Foreskin fibroblast (primary cell): ENCODE measurements at places on chromosomes 13 and 19.

DNA sequence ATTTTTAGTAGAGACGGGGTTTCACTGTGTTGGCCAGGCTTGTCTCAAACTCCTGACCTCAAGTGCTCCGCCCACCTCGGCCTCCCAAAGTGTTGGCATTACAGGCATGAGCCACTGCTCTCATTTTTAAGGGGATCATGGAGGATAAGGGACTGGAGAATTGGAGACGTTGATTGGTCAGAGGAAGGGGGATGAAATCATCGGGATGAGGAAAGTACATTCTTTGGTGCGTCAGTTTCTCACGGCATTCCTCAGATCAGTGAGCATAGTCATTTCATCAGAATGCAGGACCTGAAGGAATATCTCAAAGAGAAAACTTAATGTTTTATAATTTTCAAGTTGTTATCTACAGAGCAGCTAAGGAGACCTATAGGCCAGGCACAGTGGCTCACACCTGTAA, 14.0 kb downstream of the ZNF114 start:
- peak; percentile 70 for DNase-seq

GRCh38 chr13:20287976-20288375, 55.9 kb upstream of the GJB6 start:
- no peak for DNase-seq

- DNase-seq = no peak
These were observed 36.3 kb downstream of the SHISA2 start for GRCh38 chr13:26015271-26016125.

- DNase-seq = no peak
These were observed 40.1 kb downstream of the SLC7A9 start for GRCh38 chr19:32829345-32829896.

DNA sequence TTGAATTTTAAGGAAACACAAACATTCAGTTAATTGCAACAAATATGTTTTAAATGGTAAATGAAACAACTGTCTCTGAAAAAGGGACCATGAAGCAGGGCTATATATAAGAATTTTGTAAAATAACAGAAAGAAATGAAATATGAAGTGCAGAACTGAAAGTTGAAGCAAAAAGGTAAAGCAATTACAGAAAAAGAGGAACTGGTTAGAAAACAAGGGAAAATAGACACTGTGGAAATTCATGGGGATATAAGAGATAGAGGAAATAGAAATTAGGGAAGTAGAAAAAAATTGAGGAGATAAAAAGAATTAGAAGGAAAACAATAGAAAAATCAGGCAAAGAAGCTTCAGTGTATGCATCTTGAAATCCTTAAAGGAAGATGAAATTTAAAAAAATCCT, 40.0 kb upstream of the TDRD3 start:
- DNase-seq = no peak

GRCh38 chr19:18831524-18832305, at the start of gene UPF1:
UPF1 (plus strand) TSS chr19:18831959; CDS start chr19:18832210, 251 bp downstream.
- peak; percentile 98 for DNase-seq

DNA sequence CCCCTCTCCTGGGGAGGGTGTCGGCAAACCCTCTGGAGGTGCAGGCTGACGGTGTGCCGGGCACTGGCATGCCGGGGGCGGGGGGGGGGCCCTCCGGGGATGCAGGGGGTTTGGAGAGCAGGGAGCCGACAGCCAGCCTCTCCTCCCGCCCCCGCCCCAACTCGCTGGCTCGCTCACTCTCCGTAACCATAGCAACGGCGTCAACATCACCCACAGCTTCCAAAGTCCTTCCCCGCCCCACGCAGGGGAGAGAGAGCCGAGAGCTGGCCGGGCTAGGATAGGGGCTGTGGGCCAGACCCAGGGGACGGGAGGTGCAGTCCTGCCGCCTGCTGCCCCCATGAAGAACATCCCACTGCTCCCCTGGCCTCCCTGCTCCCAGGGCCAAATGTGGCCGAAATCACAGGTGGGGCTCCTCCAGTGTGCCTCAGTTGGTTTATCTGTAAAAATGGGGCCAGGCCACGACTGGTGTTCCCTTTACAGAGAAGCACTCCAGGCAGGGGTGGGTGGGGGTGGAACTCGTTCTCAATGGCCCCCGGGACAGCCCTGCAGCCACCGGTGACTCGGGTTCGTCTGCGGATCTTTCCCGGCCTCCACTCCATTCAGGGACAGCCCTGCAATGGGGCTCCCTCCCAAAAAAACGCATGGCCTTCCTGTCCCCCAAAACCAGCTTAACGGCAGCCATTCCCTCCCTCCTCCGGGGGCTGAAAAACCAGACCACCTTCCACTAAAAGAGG, 3.2 kb downstream of the KLF16 start:
- DNase-seq = peak; percentile 69

- DNase-seq = no peak
These were observed 73.0 kb upstream of the STK24 start for GRCh38 chr13:98649861-98650260.

DNA sequence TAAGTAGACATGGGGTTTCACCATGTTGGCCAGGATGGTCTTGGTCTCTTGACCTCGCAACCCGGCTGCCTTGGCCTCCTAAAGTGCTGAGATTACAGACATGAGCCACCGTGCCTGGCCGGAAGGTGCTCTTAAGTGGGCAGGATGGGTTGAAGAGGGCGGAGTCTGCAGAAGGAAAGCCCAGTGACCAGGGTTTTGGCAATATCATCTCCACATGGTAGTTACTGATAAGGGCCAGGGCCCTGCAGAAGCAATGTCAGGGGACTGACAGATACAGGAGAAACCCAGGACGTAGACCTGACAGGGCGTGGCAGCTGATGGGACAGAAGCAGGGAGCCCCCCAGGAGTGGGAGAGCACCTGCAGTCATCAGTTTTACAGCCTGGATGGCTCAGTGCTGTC, 45.7 kb upstream of the RNF113B start:
- DNase-seq = no peak

- no peak for DNase-seq
These were observed 218.8 kb upstream of the SGCG start for GRCh38 chr13:22961835-22962537.

- no peak for DNase-seq
These were observed 2.7 kb downstream of the DACH1 start for GRCh38 chr13:71864094-71864985.

DNA sequence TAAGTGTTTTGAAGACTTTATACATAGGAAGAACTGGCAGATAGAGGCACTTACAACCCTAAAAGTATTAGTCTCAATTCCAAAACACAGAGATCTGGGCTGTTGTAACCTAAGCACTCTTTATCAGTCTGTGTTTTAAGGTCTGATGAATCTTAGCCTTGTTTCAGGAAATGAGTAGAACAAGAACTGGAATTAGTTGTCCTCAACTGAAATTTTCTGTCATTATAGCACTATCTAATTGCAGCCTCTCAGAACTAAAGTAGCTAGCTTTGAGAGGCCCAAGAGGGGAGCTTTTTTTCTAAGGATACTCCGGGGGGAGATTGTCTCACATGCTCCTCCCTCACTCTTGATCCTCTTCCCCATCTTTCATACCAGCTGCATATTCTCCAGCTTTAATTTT, 13.1 kb downstream of the HNRNPM start:
- no peak for DNase-seq

DNA sequence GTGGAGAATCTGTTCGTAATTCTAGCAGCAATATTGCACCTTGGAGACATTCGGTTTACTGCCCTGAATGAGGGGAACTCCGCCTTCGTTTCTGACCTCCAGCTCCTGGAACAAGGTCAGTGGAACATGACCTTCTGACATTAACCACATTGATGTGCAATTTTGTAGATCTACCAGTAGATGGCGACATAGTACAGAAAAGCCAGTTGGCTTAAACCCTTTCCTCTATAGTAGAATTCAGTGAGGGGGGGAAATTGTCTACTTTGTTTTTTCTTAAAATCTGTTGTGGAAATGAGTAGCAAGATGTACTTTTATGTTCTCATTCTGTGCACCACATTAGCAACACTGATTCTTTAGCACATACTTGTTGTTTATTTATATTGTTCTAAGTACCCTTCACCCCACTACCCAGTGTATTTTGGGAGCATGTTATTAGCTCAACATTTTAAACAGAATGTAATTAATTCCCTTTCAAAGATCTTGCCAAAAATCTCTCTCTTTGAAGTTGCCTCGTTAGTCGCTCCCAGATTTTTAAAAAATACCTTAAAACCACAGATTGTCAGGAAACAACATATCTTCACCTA, 332.2 kb downstream of the MYO16 start:
- peak; percentile 34 for DNase-seq

DNA sequence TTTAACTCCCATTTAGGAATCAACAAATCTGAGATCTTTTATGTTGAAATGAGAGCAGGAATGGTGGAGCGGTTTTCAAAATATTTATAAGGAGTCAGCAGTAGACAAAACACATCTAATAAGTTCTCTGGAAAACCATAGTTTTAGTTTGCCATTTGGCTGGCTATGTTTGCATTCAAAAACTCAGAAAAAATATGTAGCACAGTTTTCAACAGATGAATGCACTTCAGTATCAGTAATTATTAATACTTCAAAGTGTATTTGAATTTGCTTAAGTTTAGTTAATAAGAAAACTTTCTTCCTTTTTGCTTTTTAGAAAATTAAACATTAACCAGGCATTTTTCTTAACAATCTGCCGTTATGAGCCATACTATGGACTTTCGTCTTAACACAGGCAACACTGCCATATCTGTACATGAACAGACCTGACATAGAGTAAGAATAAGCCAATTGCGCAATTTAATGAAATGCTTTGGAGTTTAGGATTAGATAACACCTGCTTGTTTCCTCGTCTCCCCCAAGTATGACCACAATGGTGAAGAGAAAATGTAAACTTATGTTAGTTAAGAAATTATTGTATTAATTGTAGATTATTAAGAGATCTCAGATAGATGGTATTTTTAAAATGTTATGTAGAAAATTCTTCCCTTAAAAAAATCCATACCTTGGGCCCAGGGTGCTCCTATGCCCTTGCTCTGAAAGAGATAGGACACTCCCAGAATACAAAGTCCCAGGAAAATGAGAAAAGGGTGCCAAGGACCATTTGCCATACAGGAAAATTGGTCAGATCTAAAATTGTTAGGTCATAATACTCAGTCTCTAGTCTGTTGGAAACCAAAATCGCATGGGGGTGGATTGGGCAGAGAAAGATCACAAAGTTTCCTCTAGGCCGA, 552.3 kb upstream of the ARGLU1 start:
- no peak for DNase-seq

DNA sequence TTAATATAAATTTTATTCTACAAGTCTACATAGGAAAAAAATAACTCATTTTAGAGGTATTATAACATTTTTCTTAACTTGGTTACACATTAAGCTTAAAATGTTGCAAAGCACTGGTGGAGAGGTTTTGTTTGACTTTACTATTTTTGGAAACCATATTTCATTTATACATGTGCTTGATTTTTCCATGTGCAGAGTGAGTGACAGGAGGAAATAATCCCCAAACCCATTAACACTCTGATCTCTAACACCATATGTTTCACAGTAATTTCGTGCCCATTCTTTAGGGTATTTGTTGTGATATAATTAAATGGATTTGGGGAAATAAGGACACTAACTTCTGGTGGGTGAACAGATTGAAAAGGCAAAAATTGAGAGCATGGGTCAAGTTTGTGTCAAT, 2124.4 kb upstream of the PCDH20 start:
- no peak for DNase-seq

DNA sequence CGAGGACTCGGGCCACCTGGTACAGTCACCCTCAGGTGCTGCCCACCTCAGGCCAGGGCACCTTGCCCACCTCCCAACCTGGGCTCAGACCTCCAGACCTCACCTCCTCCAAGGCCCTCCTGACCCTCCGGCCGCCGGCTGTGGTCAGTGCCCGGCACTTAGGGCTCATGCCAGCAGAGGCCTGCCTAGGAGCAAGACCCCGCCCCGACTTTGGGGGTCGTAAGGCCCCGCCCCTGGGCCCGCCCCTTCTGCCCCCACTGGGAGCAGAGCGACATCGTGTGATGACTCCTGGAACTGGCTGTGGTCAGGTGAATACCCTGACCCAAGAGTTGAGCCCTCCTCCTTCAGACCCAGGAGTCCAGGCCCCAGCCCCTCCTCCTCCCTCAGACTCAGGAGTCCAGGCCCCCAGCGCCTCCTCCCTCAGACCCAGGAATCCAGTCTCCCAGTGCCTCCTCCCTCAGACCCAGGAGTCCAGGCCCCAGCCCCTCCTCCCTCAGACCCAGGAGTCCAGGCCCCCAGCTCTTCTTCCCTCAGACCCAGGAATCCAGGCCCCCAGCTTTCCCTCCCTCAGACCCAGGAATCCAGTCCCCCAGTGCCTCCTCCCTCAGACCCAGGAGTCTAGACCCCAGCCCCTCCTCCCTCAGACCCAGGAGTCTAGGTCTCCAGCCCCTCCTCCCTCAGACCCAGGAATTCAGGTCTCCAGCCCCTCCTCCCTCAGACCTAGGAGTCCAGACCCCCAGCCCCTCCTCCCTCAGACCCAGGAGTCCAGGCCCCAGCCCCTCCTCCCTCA, at the start of gene SBK2:
Gene SBK2 (minus strand): TSS at position 183 of the 790 bp plus-strand sequence. CDS start 839 bp downstream, outside the sequence.
- DNase-seq = no peak
